ENCODE measurements at places on chromosomes 16 and 17. TPM values are rescaled to one million over a fixed set of nuclear protein-coding genes. Genes with fewer than 3 reads are reported as not detected.

DLX4 gene
- 0.10 TPM for polyA plus RNA-seq

AGRP gene
- polyA plus RNA-seq = not detected

RBFOX1 gene
- polyA plus RNA-seq = not detected

TADA2A gene
- 11.7 TPM for polyA plus RNA-seq

SPEM1 gene
- not detected for polyA plus RNA-seq

RPUSD1 gene
- polyA plus RNA-seq = 27.7 TPM

SP6 gene
- polyA plus RNA-seq = 0.03 TPM

MEIOB gene
- polyA plus RNA-seq = not detected

GPR139 gene
- polyA plus RNA-seq = not detected

RNF135 gene
- polyA plus RNA-seq = not detected

SSTR5 gene
- not detected for polyA plus RNA-seq

HOXB9 gene
- polyA plus RNA-seq = not detected

MARVELD3 gene
- not detected for polyA plus RNA-seq

GP2 gene
- polyA plus RNA-seq = not detected

CLN3 gene
- polyA plus RNA-seq = 17.3 TPM

BAHCC1 gene
- 3.6 TPM for polyA plus RNA-seq

PRCD gene
- polyA plus RNA-seq = 5.0 TPM

LGALS9B gene
- polyA plus RNA-seq = not detected

FOXL1 gene
- polyA plus RNA-seq = 2.8 TPM

TAT gene
- polyA plus RNA-seq = not detected

AOC2 gene
- 0.24 TPM for polyA plus RNA-seq

ZNF48 gene
- polyA plus RNA-seq = 8.8 TPM

DDX42 gene
- polyA plus RNA-seq = 115 TPM

CCL14 gene
- not detected for polyA plus RNA-seq

ZNF500 gene
- 6.3 TPM for polyA plus RNA-seq

OTOA gene
- polyA plus RNA-seq = 0.02 TPM

TBC1D3C gene
- polyA plus RNA-seq = not detected

KRTAP2-1 gene
- not detected for polyA plus RNA-seq

KRT17 gene
- 0.19 TPM for polyA plus RNA-seq

ALOX12B gene
- not detected for polyA plus RNA-seq

FSCN2 gene
- 2.1 TPM for polyA plus RNA-seq

CCL1 gene
- not detected for polyA plus RNA-seq

SLFN12L gene
- not detected for polyA plus RNA-seq

EFCAB5 gene
- polyA plus RNA-seq = not detected

SPNS3 gene
- polyA plus RNA-seq = not detected

ZSCAN32 gene
- polyA plus RNA-seq = 17.7 TPM

CCT6B gene
- 0.48 TPM for polyA plus RNA-seq

PRKCA gene
- 123 TPM for polyA plus RNA-seq

TMEM106A gene
- polyA plus RNA-seq = 0.12 TPM
